ENCODE measurements at places on chromosomes 2 and 18.
A peak's percentile ranks its signal among the peaks of the same experiment; 100 is the strongest.

DNA sequence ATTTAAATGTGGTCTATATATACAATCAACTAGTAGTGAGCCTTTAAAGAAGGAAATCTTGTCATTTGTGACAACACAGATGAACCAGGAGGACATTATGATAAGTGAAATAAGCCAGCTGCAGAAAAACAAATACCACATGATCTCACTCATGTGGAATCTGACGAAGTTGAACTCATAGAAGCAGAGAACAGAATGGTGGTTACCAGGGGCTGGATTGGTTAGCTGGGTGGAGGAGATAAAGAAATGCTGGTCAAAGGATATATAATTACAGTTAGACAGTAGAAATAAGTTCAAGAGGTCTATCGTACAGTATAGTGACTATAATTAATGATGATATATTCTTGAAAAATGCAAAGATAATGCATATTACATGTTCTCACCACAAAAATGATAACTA is 267.9 kb downstream of the FBXO15 start:
- no peak for DNase-seq

DNA sequence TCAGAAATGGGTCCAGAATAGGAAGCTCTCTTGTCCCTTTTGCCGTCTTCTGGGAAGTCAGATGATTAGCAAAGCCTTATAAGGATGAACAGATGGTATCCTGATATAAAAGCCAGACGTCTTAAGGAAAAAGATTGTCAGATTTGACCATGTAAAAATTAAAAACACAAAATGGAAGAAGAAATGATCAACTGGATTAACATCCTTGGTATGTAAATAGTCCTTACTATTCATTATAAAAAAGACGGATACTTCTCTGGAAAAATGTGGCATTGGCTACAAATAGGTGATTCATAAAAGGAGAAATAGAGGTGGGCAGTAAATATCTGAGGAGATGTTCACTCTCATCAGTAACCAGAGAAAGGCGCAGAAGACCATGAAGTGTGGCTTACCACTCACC is 33.7 kb upstream of the SCLY start:
- no peak for DNase-seq

- DNase-seq: peak; percentile 17
Measured at GRCh38 chr2:225400060-225400511, 576 bp downstream of the NYAP2 start.

DNA sequence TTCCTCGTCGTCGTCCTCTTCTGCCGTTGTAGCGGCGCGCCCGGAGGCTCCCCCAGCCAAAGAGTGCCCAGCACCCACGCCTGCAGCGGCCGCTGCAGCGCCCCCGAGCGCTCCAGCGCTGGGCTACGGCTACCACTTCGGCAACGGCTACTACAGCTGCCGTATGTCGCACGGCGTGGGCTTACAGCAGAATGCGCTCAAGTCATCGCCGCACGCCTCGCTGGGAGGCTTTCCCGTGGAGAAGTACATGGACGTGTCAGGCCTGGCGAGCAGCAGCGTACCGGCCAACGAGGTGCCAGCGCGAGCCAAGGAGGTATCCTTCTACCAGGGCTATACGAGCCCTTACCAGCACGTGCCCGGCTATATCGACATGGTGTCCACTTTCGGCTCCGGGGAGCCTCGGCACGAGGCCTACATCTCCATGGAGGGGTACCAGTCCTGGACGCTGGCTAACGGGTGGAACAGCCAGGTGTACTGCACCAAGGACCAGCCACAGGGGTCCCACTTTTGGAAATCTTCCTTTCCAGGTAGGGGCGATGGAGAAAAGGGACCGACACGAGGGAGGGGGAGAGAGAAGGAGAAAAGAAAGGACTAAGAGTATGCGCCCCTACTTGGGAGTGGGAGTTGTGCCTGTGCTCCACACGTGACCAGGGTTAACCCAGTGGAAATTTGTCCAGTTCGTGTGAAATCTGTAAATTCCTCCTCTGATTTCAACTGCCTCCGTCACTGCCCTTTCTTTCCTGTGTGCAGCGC is 800 bp downstream of the HOXD13 start:
- DNase-seq: no peak

GRCh38 chr18:74901362-74902146 is 303.9 kb downstream of the ZNF407 start:
- DNase-seq: no peak

DNA sequence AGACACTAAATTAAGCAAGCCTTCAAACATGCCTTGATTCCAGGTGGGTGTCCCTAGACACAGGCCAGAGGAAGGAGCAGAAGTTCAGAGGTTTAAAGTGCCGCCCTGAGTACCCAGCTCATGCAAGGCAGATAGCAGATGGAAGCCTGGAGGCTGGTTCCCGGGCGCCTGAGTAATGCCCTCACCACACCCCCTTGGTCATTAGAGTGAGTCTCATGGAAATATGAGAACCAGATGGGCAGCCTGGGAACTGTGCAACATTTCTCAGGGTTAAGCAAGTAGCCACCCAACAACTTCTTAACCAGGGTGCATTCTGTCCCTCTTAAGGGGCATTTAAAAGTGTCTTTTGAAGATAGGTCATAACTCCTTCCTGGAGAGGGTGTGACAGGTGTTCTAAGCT is 44.1 kb downstream of the TGFA start:
- DNase-seq: no peak

- DNase-seq: no peak
Measured at GRCh38 chr2:172484253-172484652, 56.9 kb downstream of the ITGA6 start.

GRCh38 chr2:210224941-210225672 is at the start of gene ACADL:
Gene ACADL (minus strand): TSS chr2:210225447. CDS start chr2:210225263, 184 bp downstream.
- DNase-seq: peak; percentile 32

GRCh38 chr18:70671889-70672565 is 383.2 kb downstream of the SOCS6 start:
- no peak for DNase-seq

DNA sequence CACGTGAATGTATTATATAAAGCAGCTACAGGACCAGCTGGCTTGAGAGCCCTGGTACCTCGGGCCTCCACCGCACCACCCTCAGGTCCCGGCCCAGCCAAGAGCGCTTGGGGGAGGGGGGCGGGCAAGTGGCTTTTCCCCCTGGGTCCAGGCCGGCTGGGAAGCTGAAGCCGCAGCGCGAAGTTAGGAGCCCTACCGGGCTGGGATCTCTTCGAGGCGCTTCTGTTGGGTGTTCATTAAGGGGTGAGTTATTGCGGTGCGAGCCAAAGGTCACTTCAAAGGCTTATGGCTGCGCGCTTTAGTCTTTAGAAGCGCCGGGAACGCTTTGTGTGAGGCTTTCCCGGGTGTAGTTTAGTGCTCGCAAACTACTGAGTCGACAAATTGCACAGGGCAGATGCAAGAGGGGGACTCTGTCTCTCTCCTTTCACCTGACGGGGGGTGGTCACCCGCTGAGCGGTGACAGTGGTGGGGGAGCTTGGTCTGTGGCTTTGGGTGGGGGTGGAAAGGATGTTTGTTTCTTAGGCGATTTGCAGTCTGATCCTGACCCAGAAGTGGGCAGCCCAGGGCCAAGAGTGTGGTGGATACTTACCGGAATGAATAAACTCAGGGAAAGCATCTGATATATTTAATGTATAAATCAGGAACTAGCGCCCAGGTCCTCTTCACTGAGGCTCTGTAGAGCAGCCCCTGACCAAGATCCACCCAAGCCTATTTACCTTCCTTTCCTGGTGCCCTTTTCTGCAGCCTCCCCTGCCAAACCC is 6.0 kb downstream of the HOXD3 start:
- no peak for DNase-seq

DNA sequence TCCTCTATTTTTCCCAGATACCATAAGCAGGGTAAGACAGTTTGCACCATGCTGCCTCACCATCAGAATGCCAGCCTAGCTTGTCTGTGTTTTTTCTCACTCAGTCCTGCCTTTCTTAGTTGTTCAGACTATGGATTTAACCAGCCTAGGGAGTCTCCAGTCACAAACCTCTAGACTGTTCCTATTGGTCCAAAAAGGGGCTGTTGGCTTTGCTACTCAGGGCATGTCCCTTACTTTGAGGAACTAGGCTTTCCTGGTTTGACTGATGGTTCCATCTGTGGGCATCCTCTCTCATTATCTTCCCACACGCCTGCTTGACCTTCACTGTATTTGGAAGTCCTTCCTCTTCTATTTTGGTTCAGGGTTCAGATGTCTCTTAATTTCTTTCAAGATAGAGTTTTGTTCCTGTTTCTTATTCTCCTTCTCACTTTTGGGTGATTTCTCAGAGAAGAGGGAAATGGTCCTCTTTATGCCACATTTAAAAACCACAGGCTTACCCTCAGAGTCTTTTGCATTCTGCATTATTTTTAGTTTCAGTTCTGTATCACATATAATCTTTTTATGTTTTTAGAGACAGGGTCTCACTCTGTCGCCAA is 31.3 kb upstream of the TMEM131 start:
- no peak for DNase-seq

DNA sequence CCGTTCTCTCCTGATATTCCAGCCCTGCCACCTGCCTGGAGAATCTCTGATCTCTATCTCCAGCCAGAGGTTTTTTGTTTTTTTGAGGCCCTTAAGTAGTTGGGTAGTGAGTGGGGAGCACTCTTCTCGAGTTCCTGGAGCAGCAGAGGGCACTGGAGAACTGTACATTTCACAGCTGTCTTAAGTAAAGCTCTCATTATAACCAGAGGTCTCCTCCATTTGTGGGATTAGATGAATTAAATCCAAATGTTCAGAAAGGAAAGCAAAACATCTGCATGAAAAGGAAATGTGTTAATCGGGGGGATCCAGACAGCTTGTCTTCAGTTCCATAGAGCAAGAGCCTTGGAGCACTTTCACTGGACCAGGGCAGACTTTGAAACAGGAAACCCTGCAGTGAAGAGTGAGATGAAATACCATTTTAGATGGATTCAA is 32.8 kb downstream of the AOX1 start:
- no peak for DNase-seq

DNA sequence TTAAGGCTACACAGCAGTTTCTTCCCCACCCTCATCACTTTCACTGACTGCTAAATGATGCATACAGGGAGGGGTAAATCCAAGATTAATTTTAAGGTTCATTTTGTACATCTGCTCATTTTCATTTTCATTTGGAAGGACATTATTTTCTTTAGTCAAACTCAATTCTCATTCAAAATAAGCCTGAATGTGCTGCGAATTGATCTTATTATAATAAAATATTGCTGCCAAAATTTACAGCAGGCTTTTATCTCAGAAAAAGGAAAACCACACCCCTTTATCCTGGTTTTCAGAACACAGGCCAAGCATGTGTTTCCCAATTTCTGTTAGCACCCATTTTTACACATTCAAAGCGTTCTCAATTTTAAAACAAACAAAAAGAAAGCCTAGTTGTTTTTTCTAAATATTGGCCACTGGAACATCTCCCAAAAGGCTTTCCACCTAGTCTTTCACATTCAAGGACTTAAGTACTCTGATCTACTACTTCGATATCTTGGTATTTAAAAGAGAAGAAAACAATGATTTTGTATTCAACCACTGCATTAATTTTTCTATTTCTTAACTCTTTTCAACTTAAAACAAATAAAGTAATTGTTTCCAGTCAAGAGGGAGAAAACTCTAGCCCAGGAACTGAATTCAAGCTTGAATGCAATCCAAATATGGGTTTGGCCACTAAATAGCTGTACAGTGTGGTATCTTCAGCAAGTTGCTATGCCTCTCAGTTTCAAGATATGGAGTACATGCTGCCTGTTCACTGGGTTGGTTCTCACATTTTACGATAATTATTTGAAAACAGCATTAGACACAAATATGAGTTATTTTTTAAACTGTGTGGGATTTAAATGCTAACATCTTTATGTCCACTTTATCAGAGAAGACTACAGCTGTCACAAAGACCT is 52.5 kb downstream of the CDH2 start:
- no peak for DNase-seq
